Fibroblast of skin of scalp (primary cell): ENCODE measurements at places on chromosomes 4 and X.

- DNase-seq, result peak; percentile 67
Measured at GRCh38 chrX:154082396-154083125, 15.0 kb downstream of the MECP2 start.

DNA sequence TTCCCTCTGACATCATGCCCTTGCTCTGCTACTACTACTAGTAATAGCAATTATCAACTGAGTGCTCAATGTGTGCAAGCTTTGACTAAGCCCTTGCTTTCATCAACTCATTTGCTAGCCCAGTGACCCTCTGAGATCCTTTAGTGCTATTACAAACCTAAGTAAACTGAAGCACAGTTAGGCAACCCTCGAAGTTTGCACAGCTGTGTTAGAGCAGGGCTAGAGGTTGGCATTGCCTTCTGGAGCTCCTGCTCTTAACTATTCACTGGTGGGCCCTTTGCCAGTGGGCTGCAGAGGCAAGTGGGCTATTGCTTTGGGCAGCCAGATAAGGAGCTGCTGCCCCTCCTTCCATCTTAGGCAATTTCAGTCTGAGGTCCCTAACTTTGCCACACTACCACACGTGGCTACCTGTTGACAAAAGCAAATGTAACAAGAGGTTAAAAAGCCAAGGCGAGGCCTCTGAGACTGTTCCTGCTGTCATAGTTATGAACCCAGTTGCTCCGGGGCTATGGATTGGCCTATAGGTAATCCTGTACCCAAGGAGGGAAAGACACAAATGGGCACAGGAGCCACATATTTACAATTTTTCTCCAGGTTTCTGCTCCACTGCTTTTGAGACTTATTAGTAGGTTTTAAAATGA, 41.5 kb upstream of the ANKRD50 start:
- no peak for DNase-seq

GRCh38 chr4:83238393-83239248, 46.0 kb downstream of the COQ2 start:
- DNase-seq, result no peak

DNA sequence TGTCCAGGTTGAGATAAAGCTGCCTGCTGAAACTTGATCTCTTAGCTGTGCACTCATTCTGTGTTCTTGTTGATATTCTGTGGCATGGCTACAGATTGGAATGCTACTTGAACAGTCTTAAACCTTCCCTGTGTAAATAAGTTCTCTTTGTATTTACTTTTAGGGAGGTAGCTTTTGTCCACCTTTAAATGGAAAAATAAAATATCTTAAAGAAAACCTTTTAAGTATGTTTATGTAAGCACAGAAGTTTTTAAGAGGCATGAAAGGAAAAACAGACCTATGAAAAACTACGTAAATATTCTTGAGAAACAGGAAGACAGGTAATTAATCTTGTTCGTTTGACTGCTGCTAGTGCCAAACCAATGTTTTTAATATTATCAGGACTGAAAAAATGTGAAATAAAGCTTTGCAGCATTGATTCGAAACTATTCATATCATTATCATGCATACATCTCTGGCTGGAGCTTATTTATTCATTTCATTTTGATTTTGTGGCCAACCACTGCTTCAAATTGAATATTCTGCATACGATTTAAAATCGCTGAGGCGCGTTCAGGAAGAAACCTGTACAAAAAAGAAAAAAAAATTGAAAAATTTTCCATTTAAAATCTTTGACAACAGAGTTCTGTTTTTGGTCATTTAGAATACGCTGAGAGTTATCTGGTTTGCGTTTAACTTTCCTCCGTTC, 17.8 kb downstream of the HSD17B13 start:
- no peak for DNase-seq

DNA sequence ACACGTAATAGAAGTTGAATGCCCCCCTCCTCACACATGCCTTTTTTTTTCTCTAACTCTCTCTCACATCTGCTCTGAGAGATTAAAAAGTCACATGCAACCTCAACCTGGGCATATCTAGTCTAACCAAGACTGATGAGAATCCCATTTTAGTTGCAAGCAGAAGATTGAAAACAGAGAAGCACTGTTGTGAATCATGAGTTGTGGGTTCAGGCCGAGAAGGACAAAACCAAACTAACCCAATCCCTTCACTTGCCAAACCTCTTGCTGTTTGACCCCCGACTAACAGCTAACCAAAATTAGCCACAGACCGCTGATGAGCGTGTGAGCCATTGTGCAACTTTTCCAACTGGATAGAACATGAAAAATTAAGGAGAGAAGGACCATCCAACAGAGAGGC, 31.8 kb downstream of the CXCL1 start:
- peak; percentile 84 for DNase-seq

DNA sequence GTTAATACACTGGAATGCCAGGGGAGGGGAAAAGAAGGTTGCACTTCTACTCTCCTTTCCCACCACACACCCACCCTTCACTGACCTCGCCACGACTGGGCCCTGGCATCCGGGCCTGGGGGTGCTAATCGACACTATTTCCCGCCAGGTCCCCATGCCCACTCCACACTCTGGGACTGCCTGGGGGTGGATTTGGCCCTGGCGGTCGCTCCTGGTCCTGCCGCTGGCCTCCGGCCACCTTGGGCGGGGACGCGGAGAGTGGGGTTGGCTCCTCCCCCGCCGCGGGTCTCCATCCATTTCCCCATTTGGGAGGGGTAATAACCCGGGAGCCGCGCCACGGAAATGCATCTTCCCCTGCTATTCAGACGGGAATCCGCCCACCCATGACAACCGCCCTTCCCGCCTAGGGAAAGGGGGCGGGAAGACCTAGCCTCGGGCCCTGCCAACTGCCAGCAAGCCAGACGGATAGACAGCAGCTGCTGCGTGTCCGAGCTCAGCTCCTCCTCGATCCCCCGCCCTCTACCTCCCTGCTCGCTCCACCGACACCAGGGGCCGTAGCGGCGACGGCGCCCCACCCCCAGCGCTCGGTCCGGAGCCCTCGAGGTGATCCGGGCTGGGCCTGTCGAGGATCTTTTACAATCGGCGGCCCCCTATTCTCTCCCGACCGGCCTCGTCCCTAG, 78.1 kb downstream of the RLIM start:
- peak; percentile 85 for DNase-seq

- DNase-seq, result peak; percentile 69
Measured at GRCh38 chrX:103918050-103918449, 44.4 kb upstream of the TMSB15B start.

DNA sequence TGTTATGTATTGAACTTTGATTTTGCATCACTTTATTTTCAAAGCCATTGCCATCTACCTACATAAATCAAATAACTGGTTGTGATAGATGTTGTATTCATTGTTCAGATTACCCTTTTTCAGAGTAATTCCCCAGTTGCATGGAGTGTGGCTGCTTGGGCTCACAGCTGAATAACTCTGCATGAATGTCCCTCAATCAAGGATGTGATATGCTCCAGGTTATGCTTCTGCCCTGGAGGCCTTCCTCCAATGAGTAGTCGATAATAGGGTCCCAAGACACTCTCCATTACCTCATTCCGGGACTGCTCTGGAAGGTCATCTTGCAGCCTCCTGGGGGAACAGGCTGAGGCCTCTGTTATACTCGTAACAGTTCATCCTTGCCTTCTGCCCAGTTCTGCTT, 251.8 kb downstream of the ADGRL3 start:
- no peak for DNase-seq

DNA sequence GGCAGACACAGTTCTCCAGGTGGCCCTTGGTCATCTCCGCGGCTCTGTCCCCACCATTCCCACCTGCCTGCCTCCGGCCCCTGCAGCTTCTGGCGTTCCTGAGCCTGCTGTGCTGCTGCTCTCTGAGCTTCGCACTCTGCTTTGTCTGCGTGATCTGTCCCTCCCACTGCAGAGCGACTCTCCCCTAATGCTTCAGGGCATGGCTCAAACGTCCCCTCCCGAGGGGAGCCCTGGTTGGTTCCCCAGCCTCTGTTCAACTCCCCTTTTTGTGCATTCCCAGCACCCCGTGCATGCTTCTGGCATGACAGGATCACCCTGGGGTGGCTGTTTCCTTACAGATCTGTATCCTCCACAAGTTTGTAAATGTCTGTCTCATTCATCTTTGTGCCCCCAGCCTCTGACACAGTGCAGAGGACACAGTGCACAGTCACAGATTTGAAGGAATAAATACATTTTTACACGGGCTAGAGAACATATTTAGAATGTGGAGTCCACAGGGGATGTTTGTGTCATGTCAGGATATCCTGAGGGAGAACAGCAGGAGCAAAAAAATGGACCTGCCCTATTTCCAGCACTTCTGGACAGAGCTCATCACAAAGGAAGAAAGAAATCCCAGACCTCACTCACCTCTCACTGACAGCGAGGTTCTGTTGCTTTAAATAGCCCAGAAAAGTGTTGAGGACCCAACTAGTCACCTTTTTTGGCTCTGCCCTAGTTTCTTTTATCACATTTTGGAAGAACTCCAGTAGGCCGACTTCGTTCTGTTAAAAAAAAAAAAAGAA, 72.6 kb downstream of the GATB start:
- peak; percentile 58 for DNase-seq

GRCh38 chrX:48520976-48521352, 644 bp upstream of the EBP start:
- no peak for DNase-seq

DNA sequence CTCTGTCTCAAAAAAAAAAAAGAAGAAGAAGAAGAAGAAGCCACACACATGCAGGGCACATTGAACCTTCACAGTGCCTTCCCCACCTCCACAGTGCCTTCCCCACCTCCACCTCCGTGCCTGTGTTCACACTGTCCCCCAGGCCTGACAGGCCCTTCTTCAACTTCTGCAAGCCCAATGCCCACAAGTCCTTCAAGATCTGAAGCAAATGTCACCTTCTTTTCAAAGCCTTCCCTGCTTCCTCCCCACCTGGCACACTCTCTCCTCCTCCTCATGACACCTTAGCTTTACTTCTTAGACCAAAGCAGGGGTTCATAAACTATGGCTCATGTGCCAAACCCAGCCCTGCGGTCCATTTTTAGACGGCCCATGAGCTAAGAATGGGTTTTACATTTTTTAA, 19.9 kb downstream of the ELF4 start:
- no peak for DNase-seq

DNA sequence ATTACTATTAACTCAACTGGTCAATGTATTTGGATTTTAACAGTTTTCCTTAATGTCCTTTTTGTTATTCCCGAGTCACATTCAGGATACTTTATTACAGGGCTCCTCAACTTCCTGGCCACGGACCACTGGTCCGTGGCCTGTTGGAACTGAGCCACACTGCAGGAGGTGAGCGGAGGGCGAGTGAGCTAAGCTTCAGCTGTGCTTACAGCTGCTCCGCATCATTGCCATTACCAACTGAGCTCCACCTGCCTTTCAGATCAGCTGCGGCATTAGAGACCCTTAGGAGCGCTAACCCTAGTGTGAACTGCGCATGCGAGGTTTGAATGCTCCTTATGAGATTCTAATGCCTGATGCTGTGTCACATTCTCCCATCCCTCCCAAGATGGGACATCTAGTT, 591.7 kb downstream of the CCSER1 start:
- DNase-seq, result no peak

GRCh38 chr4:184811526-184812198, 14.1 kb downstream of the ACSL1 start:
- no peak for DNase-seq

DNA sequence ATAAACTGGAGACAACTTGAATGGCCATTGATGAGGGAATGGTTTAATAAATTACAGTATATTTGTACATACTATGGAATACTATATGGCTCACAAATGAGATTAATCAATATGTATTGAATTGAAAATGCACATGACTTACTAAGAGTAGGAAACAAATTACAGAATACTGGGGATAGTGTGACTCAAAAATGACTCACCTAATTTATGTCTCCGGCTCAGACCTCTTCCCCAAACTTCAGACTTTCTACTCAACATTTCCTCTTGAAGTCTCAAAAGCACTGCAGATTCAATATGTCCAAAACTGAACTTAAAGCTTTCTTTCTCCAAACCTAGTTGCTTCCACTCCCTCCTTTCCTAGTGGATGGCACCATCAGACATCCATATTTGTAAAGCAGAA, 28.8 kb upstream of the GRIA3 start:
- no peak for DNase-seq

DNA sequence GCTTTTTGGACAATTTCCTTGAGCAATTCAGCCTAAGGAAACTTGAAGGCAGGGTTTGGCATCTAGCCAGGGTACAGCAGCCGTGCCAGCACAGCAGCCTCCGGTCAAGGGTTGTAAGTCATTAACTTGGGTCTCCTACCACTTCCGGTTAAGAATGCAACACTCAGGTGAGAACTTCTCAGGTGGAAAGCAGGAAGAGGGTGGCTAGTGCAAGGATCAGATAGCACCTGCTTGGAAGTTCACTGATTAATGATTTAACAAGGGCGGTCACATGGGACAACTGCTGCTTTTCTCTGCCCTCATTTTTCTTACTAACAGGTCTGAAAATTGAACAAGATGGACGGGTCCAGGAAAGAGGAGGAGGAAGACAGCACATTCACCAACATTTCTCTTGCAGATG, 30.1 kb upstream of the SCOC start:
- no peak for DNase-seq

DNA sequence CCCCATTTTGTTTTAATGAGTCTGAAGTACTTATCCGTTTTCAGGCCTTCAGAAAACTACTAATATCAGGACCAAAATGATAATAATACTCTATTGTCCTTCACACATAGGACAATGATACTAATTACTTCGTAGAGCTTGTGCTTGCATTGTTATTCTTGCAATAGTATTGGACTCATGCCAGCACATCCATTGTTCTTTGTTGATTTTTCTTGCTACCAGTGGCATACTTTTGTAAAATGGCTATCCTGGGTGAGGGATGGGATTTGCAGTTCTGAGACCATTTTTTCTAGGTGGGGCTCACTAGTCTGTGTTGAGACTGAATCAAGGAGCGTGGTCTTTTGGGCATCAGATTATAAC, 195.3 kb downstream of the MAML3 start:
- DNase-seq, result no peak

- peak; percentile 39 for DNase-seq
Measured at GRCh38 chrX:77597090-77597489, 149.9 kb downstream of the FGF16 start.

- DNase-seq, result peak; percentile 10
Measured at GRCh38 chr4:124278477-124278876, 434.1 kb downstream of the ANKRD50 start.

- DNase-seq, result peak; percentile 17
Measured at GRCh38 chr4:188822698-188823097, 683.5 kb downstream of the TRIML1 start.

- DNase-seq, result no peak
Measured at GRCh38 chr4:156517956-156518355, 453.6 kb downstream of the PDGFC start.

GRCh38 chrX:46588263-46588662, 14.7 kb downstream of the CHST7 start:
- DNase-seq, result peak; percentile 82

GRCh38 chr4:147560625-147561024, 56.6 kb upstream of the TMEM184C start:
- peak; percentile 9 for DNase-seq

GRCh38 chrX:123450222-123450621, 266.1 kb downstream of the GRIA3 start:
- no peak for DNase-seq

DNA sequence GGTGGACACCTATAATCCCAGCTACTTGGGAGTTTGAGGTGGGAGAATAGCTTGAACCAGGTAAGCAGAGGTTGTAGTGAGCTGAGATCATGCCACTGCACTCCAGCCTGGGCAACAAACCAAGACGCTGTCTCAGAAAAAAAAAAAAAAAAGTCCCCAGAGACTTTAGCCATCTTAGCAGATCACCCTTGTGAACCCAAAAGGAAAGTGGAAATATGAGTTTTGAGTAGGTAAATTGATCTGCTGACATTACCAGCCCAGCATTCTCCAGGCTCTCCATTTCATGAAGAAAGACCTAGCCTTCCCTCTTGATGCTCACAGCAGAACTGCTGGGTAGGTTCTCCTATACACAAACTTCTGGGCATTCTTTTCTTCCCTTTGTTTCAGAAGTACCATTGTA, 24.5 kb upstream of the HNRNPD start:
- no peak for DNase-seq
